ENCODE measurements at places on chromosomes 5 and 9. TPM values are rescaled to one million over a fixed set of nuclear protein-coding genes. Genes with fewer than 3 reads are reported as not detected.

LRRC70 gene
- 13.4 TPM for total RNA-seq

ANKRD18B gene
- total RNA-seq: not detected

NIPAL4 gene
- total RNA-seq: 5.8 TPM

RPS14 gene
- 1,858 TPM for total RNA-seq

NTRK2 gene
- 8.8 TPM for total RNA-seq

SPINK13 gene
- total RNA-seq: not detected

OR1Q1 gene
- total RNA-seq: not detected

FBXL17 gene
- total RNA-seq: 28.0 TPM

PTCH1 gene
- 41.1 TPM for total RNA-seq

PCDHA9 gene
- total RNA-seq: 0.45 TPM

SPAAR gene
- total RNA-seq: 2.4 TPM

HK3 gene
- 2.6 TPM for total RNA-seq

OLFM1 gene
- total RNA-seq: 0.29 TPM

FGF10 gene
- total RNA-seq: 12.6 TPM

SERINC5 gene
- total RNA-seq: 34.3 TPM

CCDC192 gene
- not detected for total RNA-seq

ITGA1 gene
- 145 TPM for total RNA-seq

AHRR gene
- not detected for total RNA-seq

PLAC8L1 gene
- total RNA-seq: not detected

IL9 gene
- total RNA-seq: not detected

SLC6A7 gene
- not detected for total RNA-seq

GPR150 gene
- total RNA-seq: 0.89 TPM

NNT gene
- total RNA-seq: 44.6 TPM

WDR31 gene
- total RNA-seq: 1.3 TPM

PCDHGB5 gene
- 1.8 TPM for total RNA-seq

CTSV gene
- total RNA-seq: 11.0 TPM

ZCCHC10 gene
- total RNA-seq: 6.4 TPM

TSLP gene
- 0.37 TPM for total RNA-seq

SV2C gene
- 1.4 TPM for total RNA-seq

FCN2 gene
- not detected for total RNA-seq

ELOVL7 gene
- not detected for total RNA-seq

DOCK2 gene
- total RNA-seq: 50.2 TPM

OR1J2 gene
- not detected for total RNA-seq

TLX3 gene
- not detected for total RNA-seq

RANBP3L gene
- total RNA-seq: not detected

Data from stomach (tissue), 19 donors.